ENCODE measurements at places on chromosomes 2 and 18.

DNA sequence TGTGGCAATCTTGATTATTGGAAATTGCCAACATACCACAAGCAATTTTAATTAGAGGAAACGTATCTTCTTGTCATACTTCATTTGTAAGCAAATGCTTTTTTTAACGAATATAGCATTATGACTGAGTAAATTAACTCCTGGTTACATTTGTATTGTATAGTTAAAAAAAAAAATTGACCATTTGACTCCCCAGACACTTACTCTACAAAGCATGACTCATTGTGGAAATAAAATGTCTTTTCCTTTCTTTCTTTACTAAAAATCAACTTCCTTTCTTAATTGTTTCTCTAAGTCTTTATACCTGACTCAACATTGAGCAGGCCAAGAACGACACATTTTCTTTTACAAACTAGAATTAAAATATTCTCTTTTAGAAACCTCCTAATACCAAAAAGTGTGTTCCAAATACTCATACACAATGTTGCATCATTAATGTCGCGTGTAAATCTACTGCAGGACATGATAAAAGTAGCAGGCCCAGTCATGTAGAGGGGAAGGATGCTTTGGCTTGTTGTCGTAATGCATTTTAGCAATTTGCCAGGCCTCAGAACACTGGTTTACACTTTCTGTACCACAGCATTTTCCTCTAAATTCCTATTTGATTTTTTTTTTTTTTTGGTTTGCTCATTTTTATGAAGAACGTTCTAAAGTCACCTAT lies 349.6 kb upstream of the KCNH7 start:
- no peak for DNase-seq

DNA sequence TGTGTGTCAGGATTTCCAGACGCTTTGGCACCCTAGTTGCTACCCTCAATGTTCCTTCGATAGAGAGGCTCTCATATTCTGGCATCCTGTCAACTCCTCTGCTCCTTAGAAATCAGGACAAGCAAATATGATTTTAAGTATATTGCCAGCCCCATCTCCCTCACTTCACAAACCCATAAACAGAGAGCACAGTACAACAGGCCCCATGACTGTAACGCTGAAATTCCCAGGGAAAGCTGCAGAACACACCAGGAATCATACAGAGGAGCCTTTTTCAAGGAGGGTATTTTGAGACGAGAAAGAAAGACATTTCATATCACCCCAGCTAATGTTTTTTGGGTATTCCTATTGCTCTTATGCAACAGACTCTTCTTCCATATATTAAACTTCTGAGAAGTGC lies 162.9 kb downstream of the NAPG start:
- DNase-seq = no peak

DNA sequence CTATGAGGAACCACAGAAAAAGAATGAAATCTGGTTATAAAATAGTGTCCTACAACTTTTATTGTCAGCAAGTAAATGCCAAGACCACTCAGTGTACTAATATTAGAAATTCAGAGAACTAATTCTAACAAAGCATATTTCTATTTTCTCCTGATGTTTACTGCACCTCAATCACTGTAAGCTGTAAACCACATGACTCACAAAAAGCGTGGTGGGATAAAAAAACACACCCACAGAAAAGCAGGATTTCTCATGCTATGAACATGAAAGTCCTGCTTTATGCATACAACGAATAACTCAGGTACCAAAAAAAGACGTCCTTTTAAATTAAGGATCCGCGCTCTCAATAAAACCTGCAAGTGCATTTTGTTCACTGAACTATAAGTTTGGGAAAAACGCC lies 797 bp downstream of the TXNL4A start:
- no peak for DNase-seq

GRCh38 chr2:81542119-81542518 lies 1237.6 kb upstream of the LRRTM1 start:
- DNase-seq = no peak

DNA sequence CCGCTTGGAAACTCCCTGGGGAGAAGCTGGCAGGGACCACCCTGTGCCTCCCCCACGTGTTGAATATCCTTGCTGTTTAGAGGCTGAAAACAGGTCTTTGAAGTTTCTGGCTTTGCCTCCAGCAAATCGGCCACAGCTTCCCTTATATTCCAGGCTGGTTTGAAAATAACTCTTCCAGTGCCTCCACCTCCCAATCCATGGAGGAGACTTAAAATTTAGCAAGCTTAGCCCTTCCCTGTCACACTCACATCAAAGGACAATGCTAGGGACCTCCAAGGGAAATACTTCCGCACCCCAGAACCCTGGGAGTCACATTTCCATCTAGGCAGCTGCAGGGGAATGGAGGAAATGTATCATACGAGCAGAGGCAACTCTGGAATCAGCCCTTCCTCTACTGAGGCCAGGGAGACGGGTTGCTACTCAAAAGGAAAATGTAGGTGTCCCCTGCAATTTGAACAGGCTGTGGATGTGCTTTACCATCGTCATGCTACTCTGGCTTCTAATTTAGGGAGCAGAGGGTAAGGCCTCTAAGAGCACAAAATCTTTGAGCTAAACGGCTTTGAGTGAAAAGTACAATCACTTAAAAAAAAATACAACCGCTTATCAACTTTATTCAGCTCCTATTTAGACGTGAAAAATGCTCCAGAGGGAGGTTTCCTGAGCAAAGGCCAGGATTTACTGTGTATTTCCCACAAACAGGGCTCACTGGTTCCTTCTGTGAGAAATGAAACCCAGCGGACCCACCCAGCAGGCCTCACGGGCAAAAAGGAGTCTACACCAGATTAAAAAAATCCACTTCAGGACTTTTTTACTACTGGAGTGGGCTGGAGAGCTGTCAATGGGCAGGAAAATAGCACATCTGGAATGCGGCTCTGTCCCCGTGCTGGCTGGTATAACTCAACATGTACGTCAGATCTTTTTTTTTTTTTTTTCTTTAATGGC lies 49.4 kb upstream of the PKDCC start:
- DNase-seq = no peak

DNA sequence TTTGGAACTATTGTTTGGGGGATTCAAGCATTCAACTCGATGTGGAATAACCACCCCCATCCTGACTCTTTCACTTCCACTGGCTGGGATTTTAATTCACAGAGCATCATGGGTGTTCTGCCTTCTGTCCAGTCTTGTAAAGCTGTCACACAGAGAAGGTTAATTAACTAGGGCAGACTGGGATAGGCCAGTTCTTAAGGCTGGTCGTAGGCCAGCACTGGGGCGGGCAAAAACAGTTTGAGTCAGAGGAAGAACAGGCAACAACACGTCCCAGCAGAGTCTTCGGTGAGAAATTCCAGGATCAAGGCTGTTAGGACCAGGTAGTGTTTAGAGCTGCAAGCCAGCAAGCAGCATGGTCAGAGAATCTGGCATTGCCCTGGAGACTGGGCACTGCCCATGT lies 4.0 kb upstream of the RNF152 start:
- DNase-seq = no peak

- no peak for DNase-seq
Observed at GRCh38 chr2:9375857-9376428, 47.4 kb downstream of the ITGB1BP1 start.

DNA sequence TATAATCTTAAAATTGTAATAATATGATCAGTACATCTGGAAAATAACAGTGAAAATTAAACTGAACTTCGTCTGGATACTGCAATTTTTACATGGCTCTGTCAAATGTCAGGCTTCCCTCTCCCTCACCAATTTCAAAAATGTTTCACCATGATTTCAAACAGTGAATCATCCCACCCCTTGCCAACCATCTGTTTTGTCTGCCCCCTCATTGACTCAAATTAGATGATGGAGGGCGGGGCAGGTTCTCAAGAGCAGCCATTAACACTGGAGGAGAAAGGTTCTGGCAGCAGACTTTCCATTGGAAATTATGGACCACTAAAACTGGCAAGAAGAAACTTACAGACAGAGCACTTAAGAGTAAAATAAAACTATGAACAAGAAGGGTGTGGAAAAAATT lies 1195.7 kb upstream of the ZEB2 start:
- no peak for DNase-seq

- no peak for DNase-seq
Observed at GRCh38 chr2:230601510-230601909, 111.1 kb upstream of the CAB39 start.

DNA sequence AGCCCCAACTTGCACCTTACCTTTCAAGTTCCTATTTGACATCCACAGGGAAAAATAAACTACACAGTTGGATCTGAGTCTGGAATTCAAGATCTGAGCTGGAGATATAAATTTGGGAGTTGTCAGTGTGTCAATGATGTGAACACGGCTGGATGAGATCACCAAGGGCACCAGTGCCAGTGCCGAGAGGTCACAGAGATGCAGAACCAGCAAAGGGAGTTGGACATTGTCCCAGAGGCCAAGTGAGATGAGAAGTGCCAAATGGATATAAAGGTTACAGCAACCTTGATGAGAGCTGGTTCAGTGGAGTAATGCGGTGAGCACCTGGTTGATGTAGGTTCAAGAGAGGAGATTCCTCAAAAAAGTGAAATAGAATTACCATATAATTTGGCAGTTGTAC lies 24.8 kb downstream of the LRRFIP1 start:
- DNase-seq = no peak

GRCh38 chr18:22399949-22400348 lies 17.8 kb downstream of the CTAGE1 start:
- no peak for DNase-seq

DNA sequence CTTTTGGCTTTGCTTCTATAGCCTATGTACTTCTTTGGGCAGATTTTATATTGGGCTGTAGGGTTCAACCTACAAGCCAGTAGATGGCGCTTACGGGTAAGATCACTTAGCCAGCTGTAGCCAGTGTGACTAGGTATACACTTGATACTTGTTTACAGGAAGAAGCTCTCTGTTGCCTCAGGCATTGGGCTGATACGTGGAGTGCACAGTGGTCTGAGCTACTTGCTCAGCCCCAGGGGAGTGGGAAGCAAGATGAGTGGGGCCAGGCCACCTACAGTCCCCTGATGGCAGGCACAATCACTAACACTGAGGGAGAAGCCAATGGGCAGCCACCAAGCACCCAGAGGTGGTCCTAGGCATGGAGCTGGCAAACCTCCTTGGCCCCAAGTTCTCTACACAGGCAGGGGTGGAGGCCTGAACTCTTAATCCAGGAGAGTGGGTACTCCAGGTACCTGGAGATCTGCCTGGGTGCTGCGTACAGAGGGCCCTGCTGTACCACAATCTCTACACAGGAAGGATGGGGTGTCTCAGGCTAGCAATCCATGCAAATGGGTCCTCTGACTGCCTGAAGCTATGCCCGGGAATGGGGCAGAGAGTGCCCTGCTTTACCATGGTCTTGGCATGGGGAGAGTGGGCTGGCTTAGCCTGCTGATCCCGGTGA lies 122.2 kb downstream of the NCOA1 start:
- DNase-seq = no peak

DNA sequence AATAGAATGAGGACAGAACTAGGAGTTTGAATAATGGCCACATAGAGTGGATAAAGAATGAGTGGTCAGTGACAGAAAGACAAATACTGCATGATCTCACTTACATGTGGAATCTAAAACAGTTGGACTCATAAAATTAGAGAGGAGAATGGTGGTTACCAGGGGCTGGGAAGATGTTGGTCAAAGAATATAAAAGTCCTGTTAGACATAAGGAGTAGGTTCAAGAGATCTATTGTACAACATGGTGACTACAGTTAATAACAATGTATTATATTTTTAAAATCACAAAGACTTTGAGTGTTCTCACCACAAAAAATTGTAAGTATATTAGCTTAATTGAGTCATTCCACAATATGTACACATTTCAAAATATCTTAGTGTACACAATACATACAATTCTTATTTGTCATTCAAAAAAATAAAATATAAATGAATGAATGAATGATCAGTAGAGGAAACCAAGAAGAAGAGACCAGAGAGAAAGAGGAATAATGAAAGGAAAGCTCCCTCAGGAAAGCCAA lies 177.9 kb upstream of the VRK2 start:
- no peak for DNase-seq

GRCh38 chr2:196750977-196751631 lies 48.4 kb downstream of the GTF3C3 start:
- peak; percentile 44 for DNase-seq

DNA sequence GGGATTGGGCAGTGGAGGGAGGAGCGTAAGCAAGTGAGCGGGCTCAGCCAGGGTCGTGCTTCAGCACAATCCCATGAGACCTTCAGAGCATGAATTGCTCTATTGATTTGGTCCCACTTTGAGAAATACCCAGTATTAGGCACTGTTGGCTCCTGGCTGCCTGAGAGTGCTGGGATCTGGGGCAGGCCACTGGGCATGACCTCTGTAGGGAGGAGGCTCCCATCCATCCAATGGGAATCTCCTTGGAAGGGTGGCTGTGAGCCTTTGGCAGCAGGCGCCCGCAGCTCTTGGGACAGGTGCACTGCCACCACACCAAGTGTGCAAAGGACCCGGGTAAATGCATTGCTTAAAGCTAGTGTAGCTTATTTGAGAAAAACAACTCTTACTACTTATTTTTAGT lies 137.5 kb downstream of the LDLRAD4 start:
- DNase-seq = no peak

DNA sequence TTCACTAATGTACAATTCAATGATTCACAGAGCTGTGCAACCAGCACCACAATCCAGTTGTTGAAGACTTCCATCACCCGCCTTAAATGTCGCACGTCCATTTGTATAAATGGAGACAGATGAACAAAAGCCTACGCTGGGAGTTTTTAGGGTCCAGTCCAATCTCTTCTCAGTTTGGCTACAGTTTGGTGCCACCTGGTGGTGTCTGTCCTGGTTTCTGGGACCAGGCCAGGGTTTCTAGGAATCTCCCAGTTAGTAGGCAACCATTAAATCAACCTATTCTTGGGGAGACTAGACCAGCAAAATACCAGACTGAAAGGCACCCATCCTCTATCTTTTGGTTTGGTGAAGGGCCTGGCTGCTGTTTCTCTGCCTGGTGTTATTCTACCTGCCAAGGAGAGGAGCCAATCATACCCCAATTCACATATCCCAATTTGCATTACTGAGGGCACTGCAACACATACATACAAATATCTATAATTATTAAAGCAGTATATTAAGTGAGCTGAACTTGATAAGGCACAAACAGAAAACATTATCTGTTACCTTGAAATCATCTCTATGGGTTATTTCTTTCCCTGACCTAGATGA lies 3.2 kb upstream of the DDX1 start:
- peak; percentile 32 for DNase-seq

DNA sequence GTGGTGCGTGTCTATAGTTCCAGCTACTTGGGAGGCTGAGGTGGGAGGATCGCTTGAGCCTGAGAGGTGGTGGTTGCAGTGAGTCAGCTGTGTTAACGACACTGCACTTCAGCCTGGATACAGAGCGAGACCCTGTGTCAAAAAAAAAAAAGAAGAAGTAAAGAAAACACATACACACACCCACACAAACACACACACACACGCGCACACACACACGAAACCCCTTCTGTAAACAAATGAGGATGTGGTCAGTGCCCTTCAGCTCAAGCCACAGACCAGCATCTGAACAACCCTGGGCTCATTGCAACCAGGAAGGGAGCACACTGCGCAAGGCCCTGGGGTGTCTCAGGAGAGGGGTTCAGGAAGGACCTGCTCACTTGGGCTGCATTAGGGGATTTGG lies 47.9 kb upstream of the KCNF1 start:
- no peak for DNase-seq
